ENCODE measurements at places on chromosomes 11 and 22.
A peak's percentile ranks its signal among the peaks of the same experiment; 100 is the strongest.

DNA sequence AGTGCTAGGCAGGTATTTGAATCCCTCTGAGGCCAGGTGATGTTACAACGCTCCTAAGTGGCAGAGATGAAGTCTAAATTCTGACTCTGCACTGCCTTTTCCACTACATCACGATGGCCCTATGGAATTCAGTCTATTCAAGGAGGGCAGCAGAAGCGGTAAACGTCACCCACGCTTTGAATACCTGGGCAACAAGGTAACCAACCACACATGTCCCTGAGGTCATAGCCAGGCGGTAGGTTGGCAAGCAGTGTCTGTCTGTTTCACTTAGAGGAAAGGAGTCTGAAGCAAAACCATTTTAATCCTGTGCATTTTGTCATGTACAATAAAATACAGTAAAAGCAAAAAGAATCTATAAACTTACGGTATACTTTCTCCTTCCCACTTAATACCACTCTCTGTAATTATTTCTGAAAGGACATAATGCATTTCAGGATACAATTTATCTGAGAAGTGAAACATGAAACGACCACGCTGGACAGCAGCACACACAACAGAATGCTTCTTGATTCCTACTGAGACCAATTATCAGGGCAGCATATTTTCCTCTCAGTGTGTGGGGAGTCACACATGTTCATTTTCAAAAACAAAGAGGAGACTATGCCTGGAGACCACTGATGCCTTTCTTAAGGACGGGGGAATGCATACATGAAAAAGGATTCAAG, 51.3 kb downstream of the PRDM10 start:
- DNase-seq = no peak

- no peak for DNase-seq
These were observed 16.7 kb upstream of the ARHGAP32 start for GRCh38 chr11:129208863-129209262.

DNA sequence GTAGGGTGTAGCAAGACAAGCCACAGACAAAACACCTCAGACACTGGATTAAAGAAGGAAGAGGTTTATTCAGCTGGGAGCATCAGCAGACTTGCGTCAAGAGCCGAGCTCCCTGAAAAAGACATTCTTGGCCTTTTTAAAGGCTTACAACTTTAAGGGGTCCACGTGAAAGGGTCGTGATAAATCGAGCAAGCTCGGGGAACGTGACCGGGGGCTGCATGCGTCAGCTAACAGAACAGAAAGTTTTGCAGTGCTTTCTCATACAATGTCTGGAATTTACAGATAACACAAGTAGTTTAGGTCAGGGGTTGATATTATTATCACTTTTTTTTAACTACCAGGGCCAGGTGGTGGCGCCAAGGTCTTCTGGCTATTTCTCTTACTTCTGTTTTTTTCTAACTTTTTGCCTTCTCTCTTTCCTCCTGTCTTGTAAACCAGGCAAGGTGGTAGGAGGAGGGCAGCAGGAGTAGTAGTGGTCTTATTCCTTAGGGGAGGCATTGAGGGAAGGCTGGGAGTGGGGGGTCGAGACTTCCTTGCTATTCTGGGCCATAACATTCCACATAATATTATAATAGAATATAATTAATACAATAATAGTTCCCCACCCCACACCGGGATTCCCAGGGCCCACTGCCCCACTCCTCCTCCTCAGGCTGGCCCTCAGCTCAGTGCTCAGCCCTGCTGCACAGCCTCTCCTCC, 587 bp upstream of the ALDH3B1 start:
- no peak for DNase-seq

- DNase-seq = peak; percentile 27
These were observed 673 bp upstream of the SHANK2 start for GRCh38 chr11:71252770-71253730.

DNA sequence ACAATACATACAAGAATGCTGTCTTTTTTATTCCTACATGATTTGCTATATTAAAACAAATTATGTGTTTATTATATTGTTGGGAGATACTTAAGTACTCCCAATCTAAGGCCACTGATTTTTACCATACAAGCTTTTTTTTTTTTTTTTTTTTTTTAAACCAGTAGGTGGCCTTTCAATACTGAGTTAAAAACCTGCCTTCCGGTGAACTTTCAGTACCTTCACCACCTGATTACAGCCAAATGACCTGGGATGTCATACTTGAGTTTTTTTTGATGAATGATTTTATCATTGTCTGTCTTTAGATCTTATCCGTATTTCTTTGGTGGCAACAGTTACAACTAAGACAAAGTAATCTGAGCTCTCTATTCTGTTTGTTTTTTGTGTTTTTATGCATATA, 94.0 kb upstream of the FOLH1 start:
- no peak for DNase-seq

- no peak for DNase-seq
These were observed 3.2 kb downstream of the CTSD start for GRCh38 chr11:1760351-1761109.

GRCh38 chr11:69524291-69524882, 42.9 kb downstream of the LINC01488 start:
- no peak for DNase-seq

DNA sequence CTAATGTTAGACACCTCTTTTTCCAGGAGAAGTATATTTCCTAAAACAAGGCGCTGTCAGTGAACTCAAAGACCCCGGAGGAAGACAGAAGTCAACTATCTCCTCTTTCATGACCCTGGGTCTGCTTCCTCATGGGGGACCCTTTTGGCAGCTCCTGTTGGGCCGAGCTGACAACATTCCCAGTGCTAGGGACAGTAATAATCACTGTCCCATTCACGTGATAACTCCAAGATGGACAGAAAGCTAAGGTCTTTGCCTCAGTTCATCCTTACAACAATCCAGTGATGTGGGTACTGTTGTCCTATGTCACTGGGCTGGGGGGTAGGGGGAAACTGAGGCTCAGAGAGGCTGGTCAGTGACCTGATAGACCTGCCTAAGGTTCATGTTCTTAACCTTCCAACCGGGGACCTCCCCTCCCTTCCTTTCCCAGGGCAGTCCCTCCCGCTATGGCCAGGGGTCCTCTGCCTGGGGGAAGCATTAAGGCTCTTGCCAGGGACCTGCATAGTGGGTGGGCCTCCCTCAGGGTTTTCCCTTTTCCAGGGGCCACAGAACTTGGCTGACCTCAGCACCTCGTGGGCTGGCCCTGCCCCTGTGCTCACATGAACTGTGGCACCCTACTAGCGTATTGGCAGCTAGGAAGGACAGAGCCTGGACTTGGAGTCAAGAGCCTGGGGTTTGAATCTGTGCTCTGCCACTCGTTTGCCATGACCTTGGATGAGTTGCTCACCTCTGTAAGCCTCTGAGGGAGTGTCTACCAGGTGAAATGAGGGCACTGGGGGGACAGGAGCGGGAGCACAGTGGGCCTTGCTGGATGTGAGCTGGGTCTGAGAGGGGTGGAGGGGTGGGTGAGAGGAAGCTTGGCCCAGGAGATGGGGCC, 53.6 kb downstream of the LRRC32 start:
- DNase-seq = no peak

GRCh38 chr11:12220305-12220704, 109.9 kb downstream of the MICAL2 start:
- DNase-seq = no peak

- no peak for DNase-seq
These were observed 106.4 kb upstream of the FGF3 start for GRCh38 chr11:69925366-69926196.

- DNase-seq = no peak
These were observed 34.5 kb downstream of the FCHSD2 start for GRCh38 chr11:73107597-73107996.

GRCh38 chr22:46905415-46905814, 143.0 kb downstream of the TBC1D22A start:
- DNase-seq = no peak

DNA sequence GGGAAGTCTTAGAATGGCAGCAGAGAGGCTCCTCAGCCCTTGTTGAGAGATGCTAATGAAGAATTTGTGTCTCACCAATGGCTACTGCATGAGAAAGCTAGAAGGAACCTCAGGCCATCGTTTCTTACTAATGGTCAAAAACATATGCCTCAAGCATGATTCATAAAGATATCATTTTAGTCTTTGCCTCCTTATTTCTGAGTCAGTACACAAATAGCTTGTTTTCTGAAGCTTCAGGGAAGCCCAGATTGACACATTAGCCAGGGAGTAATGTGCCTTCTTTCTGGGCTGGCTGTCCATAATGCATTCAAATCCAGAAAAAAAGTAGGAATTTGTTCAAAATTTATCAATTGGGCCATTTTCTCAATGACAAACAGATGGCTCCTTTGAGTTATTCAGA, 169.4 kb upstream of the ZBED5 start:
- DNase-seq = peak; percentile 61

DNA sequence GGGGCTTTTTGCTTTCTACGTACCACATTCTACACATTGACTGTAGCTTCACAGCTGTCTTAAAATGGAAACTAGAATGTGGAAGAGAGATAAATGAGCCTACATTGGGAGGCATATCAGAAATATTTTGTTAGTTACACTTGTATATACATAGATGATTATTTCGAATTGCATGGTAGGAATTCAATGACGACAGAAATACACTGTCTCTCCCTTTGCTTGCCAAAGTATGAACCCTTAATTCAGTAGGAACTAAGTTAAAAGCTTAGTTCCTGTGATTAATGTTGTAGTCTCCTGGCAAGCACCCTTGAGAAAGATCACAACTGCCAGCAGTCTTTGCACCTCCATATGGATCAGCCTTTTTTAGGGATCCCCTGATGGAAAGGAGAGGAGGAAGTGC, 10.1 kb downstream of the C11orf87 start:
- DNase-seq = no peak

DNA sequence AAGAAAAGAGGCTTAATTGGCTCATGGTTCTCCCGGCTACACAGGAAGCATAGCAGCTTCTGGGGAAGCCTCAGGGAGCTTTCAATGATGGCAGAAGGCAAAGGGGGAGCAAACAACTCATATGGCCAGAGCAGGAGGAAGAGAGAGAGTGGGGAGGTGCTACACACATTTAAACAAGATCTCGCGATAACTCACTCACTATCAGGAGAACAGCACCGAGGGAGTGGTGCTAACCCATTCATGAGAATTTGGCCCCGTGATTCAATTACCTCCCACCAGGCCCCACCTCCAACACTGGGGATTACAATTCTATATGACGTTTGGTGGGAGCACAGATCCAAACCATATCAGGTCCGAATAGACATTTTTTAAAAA, 41.7 kb upstream of the APLNR start:
- DNase-seq = no peak

- no peak for DNase-seq
These were observed 159.9 kb downstream of the CCDC34 start for GRCh38 chr11:27203077-27203647.

DNA sequence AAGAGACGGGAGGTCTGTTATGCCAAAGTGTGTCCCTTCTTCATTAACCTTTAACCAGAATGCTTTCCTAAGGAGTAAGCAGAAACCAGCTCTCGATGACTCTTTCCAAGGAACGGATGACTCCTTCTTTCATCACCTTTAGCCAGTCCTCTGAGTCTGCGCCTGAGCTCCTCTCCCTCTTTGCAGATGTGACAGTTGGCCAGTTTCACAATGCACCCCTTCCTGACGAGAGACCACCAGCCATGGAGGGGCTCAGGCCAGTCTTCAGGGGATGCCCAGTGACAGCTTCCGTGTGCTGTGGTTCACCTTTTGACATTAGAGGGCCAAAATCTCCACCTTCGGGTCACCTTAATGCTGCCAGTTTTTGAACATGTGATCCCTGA, 826.1 kb downstream of the TBC1D22A start:
- no peak for DNase-seq

DNA sequence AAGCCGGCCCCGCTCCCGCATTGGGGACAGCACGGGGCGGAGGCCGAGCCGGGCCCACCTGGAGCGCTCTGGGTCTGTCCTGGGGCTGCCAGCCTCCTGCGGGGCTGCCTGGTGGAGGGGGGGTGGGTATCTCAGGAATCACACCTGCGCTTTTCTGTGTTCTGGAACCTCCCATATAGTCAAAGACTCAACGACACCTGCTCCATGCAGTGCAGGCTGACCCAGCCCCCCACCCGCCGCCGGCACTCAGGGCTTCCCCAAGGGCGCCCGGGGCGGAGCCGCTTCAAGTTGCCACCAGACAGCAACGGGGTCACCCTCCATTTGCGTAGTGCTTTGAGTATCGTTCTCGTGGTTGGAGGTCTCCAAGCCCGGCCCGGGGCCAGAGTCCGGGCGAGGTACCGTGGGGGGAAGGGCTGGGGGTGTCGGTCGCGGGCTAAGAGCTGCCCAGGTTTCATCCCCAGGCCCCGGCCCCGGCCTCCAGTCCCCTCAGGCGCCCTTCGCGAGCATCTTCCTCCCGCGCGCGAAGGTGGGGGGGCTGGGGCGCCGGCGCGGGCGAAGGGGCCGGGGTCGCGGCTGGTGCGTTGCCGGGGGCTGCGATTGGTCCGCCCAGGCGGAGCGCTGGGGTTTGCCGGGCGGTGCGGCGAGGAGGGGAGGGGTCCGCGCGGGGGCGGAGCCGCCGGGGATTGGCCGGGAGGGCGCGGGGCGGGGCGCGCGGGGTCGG, 6.6 kb downstream of the TSPAN4 start:
- DNase-seq = no peak

- DNase-seq = no peak
These were observed 56.8 kb downstream of the ZBTB16 start for GRCh38 chr11:114116357-114116756.

DNA sequence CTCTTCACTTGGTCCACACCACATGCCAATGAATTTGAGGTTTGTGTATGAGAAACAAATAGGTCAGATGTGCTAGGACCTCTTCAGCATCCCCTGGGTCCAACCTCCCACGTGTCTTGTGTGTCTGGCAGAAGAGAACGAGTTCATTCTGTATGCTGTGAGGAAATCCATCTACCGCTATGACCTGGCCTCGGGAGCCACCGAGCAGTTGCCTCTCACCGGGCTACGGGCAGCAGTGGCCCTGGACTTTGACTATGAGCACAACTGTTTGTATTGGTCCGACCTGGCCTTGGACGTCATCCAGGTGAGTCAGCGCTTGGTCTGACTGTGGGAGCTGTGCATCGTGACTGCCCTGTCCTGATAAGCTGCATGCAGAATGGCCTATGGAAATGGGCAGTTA, 101.0 kb upstream of the SORL1-AS1 start:
- no peak for DNase-seq

GRCh38 chr11:79028225-79028624, 412.6 kb downstream of the TENM4 start:
- DNase-seq = no peak

- no peak for DNase-seq
These were observed 12.3 kb upstream of the ASRGL1 start for GRCh38 chr11:62324731-62325556.

DNA sequence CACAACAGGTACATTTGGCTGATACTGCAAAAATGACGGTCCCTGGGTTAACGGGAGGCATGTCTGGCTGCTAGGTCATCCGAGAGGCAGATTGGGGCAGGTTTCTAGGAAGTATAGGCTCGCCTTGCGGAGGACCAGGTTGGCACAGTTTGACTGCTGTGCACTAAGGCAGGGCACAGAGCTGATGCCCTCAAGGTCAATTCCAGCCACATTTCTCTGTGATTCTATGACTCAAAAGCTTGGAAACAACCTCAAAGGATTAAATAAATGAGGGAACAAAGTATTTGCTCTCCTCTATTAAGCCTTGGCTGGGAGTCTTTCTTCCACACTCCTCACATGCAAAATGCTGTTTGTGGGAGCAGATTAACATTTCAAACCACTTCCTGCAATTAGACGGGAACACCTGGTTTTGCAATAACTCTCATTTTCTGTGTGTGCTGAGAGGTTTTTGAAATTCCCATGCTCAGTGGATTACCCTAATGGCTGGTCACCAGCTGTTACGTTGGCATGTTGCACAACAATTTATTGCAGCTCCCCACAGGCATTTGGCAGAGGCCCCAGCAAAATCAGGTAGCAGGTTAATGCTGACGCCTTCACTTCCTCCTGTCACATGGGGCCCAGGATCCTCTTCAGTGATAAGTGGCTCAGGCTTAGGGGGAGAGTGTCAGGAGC, 61.0 kb upstream of the PLET1 start:
- peak; percentile 64 for DNase-seq

All from AG09309 (cell line).